ENCODE measurements at places on chromosomes 6 and 20.

- DNase-seq = no peak
Measured at GRCh38 chr6:148364056-148364824, 21.6 kb downstream of the SASH1 start.

GRCh38 chr20:57043091-57043490, 223.3 kb downstream of the BMP7 start:
- no peak for DNase-seq

GRCh38 chr20:62358171-62359042, 8.7 kb downstream of the LAMA5 start:
- no peak for DNase-seq

DNA sequence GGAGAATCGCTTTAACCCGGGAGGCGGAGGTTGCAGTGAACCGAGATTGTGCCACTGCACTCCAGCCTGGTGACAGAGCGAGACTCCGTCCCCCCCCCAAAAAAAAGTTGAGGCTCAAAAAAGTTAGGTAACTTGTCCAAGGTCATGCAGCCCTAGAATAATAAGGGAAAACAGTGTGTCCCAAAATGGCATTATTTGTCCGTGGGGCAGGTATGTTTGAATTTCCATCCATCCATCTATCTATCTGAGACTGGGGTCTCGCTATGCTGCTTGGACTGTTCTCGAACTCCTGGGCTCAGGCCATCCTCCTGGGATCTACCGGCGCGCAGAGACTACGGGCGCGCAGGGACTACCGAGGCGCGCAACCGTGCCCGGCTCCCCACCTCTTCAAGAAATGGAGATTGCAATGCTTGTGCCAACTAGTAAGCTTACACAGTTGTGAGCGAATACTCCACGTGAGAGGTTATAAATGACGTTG, 374 bp upstream of the ABCC10 start:
- DNase-seq = no peak

DNA sequence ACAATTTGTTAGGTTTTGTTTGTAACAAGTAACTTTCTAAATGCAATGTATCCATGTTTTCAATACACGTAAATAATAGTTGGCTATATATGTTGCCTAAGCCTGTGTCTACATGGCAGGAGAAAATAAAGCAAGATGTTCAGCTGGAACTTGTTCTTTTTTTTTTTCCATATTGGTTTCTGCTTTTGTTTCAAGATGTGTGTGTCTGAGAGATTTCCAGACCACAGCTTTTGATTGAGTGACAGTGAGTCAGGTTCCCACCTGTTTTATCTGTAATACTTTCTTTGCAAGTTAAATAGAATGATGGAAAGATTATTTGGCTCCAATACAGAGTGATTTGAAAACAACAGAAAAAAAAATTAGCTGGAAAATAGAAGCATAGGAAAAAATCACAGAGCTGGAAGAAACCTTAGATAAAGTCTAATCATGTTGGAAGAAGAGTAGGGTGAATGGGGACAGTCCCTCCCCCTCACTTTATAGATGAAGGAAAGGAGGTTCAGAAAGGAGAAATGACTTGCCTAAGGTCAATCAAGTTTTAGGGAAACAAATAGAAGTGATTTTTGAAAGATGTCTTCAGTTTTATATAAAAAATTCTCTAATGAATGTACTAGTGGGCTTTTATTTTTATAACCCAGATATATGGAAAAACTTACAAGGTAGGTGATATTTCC, 150.9 kb upstream of the STMND1 start:
- DNase-seq = no peak

All from esophagus squamous epithelium (tissue), 5 donors.